DMS153 (cell line): ENCODE measurements at places on chromosomes 6 and 20.

DNA sequence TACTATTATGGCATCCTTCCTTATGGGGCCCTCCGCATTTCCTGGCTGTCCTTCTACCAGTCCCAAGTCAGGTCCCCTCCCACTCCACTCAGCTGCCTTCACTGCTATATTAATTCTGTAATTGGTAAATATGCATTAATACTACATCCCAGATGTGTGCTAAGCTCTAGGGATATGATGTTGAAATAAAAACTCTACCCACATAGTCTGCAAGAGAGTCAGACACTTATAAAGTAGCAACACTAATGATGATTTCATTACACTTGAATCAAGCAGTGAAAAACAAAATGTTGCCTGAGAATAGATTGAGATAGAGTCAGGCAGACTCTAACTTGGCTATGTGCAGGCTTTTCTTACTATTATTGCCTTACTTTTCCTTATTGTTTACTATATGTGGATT lies 62.4 kb downstream of the AIG1 start:
- DNase-seq, result no peak

- DNase-seq, result peak; percentile 37
Observed at GRCh38 chr6:96304997-96305396, 216.6 kb upstream of the UFL1 start.

DNA sequence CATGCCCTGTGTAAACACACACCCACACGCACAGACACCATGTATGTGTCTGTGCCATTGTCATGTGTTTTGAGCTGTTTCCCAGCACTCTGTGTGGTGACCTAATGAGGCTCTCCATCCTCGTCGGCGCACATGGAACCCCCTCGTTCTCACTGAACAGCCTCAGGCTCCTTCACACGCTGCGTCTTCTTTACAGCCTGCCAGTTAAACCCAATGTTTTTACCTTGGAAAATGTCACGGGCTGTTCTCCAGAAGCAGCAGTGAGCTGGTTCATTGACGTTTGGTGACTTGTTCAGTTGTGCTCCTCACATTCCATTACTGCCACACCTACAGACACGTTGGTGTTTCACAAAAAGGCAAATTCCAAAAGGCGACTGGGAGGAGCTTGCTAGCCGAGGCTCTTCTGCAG lies 201.0 kb upstream of the FOXQ1 start:
- DNase-seq, result no peak

DNA sequence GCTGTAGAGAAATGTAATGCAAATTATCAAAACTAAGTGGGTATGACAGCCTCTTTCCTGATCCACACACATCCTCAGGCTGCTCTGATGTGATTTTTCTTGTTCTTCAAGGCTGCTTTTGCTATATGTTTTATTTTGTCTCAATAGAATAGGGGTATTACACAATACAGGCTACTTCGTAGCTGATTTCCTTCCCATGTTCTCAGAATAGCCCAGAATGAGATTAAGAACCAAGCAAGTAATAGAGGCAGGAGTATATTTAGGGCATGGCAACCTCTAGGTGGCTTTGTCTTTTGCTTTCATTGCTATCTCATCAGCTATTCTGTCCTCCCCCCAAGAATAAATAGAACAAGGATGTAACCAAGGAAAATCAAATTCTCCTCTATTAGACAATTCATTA lies 241.8 kb downstream of the ALDH8A1 start:
- no peak for DNase-seq

DNA sequence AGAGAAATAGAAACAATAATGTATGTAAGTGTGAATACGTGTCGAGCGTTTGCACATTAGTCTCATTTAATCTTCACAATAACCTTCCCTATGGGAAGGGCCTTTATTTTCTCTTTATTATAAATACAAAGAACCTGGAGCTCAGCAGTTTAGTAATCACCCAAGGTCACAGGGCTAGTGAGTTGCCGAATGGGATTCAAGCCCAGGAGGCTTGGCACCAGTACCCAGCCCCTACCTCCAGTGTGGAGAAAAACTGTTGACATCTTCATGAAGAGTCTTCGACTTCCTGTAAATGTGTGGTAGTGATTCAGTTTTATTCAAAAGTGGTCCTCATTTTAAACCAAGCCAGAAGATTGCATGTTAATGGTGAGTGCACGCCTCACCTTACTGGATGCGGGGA lies 162.8 kb downstream of the SCML4 start:
- DNase-seq, result no peak
